ENCODE measurements at places on chromosomes 1 and 21.

- DNase-seq = no peak
These were observed 6.3 kb upstream of the EGLN1 start for GRCh38 chr1:231428377-231428776.

- DNase-seq = no peak
These were observed 40.8 kb upstream of the PRRX1 start for GRCh38 chr1:170623171-170623570.

- no peak for DNase-seq
These were observed 35.4 kb downstream of the ENAH start for GRCh38 chr1:225617479-225617878.

- no peak for DNase-seq
These were observed 24.4 kb downstream of the DIO1 start for GRCh38 chr1:53918343-53918742.

DNA sequence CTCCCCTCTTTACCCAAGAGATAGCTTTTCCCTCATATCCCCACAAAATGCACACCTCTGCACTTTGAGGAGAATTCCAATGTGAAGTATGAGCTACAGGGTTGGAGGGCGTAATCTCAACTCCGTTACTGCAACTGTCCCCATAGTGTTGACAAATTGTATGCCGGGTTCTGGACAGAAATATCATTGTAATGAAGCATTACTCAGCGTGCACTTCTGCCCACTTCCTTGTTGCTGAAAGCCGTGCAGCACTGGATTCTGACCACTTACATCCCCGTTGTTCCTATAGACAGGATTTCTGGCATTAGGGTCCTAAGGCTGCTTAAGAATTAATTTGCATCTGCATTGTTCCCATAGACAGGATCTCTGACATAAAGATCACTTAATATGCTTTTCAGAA lies 205.6 kb downstream of the RHOU start:
- DNase-seq = no peak

- DNase-seq = peak; percentile 47
These were observed 5.2 kb downstream of the S100A10 start for GRCh38 chr1:151988405-151988923.

DNA sequence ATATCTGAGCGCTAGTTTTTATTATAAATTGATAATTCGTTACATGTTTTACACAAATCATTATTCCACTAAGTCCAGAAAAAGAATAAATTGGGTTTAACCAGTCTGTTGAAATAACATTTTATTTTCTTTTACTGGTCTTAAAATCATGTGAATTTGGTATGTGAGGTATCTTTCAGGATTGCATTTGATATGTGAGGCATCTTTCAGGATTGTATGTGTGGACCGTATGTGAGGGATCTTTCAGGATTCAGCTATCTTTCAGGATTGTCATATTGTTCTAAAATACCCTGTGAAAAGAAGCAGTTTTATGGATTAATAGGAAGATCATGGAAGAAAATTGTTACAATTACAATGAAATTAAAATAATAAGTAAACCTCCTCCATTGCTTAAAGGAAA lies 42.9 kb downstream of the USP25 start:
- no peak for DNase-seq

GRCh38 chr1:10909697-10910680 lies 102.5 kb upstream of the TARDBP start:
- DNase-seq = peak; percentile 82

DNA sequence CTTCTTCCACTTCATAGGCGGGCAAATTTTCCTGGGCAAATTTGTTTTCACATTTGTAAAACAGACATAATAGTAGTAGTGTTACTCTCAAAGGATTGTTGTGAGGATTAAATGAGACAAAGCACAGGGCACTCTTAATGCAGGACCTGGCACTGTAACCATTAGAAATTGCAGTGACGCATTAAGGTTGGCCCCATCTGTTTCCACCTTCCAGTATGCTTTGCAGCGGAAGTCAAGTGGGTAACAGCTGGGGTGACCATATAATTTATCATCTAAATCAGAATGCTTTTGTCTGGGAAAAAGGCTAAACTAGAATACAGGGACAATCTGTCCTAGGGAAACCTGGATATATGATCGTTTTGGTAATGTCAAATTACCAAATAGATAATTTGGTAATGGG lies 132.5 kb upstream of the CACHD1 start:
- no peak for DNase-seq

DNA sequence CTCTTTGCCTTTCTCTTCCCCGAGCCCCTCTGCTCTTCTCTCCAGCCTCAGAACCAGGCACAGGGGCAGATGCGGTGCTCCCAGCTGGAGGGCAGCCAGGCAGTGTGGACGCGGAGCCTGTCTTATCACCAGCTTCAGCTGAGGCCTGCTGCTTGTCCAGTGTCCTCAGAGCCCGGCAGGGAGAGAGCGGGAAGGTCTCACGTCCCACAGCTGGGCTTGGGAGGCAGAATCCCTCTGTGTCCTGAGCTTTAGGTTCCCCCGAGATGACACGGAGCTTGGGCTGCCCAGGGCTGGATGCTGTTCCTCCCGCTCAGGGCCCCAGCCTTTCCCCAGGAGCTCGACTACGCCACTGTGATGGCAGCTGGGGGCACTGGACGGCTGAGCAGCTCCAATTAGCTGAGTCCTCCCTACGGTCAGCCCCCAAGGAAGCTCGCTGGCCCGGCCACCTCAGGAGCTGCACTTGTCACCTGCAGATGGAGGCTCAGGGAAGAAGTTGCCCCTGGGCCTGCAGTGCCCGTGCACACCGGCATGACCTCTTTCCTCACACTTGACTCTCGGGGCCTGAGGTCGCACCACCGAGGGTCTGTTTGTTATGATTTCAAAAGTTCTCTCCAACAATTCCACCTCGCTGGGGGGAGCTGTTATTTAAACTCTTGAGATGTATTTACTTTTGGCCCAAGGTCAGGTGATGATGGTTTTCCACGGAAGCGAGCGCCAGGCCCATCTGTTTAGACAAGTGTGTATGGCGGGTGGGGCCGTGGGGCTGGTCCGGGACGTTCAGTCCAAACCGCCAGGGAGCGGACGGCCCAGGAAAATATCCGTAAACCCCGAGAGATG lies 127.3 kb downstream of the SIK1 start:
- no peak for DNase-seq

DNA sequence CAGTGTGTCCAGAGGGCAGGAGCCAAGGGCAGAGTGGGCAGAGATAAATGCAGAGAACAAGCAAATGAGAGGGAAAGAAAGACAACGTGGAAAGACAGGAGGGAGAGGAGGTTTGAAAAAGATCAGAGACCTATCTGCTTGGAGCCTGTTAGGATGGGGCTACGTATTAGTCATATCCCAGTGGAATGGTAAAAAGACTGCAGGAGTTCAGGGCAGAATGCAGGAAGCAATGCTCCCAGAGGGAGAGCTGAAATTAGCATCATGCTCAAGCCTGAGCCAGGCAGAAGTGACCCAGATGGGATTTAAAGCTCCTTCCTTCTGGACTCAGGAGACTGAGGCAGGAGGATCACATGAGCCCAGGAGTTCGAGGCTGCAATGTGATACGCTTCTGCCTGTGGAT lies 261.3 kb upstream of the CHRM3 start:
- no peak for DNase-seq

GRCh38 chr21:34352556-34352955 lies 11.2 kb upstream of the KCNE2 start:
- no peak for DNase-seq

DNA sequence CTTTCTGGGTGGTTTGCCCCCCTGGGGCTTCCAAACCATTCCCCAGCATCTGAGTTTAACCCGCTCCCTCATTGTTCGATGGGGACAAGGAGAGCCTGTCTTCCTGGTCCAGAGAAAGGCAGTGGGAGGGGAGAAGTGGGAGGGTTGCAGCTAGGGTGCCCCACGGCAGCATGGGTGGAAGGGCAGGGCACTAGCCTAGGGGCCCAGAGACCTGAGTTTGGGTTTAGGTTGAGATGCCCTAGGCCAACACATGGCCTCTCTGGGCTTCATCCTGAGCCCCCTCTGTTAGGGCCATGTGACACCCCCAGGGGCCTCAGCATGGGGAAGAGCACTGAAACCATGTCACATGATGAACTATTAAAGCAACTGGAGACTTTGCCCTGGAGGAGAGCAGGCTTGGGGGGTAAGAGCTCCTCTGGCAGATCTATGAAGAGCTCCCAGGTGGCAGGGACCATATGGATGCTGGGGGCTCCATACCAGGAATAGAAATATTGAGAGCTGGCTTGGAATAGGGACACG lies 9.7 kb upstream of the RUNX3 start:
- no peak for DNase-seq

GRCh38 chr1:29454616-29455380 lies 218.5 kb downstream of the PTPRU start:
- DNase-seq = no peak

All from K562 (cell line).